T-helper 9 cell (primary cell): ENCODE measurements at places on chromosomes 1 and 21.

DNA sequence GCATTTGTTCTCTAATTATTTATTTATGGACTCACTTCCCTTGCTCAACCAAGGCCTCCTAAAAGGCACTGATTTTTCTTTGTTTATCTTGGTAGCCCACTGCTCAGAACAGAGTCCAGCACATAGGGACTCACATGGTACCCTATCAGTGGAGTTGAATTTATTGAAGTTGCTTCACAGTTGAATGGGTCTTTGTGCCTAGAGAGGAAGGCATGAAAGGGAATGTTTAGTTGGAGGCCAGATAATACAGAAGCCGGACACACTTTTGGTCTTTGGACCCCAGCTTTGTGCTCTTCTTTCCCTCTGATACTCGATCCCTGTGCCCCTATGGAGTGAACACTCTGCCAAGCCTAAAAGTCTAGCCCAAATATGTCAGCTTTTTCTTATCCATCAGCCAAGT lies 429.0 kb downstream of the PRDM2 start:
- no peak for DNase-seq

- no peak for DNase-seq
These were observed 12.4 kb downstream of the KCNQ4 start for GRCh38 chr1:40795811-40796586.

DNA sequence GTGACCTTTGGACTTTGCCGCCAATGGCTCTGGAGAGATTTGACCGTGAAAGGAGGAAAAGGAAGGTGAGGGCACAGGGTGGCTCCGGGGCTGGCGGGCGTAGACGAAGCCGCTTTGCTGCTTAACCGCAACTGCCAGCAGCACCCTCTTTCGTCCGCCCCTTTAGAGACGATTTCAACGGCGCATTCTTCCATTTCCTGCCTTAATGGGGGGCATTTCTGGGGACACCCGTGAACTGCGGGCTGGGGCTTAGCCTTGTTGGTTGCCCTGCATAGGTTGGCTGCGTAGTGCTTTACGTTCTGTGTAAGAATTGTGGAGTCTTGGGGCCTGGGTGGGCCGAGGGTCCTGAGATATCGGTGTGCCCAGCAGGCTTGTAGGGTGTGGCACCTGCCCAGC lies 6.7 kb upstream of the NPHP4 start:
- DNase-seq = no peak

- no peak for DNase-seq
These were observed 417.8 kb downstream of the MRPL39 start for GRCh38 chr21:25189497-25189896.

GRCh38 chr1:209435654-209436566 lies 147.6 kb upstream of the CAMK1G start:
- no peak for DNase-seq

DNA sequence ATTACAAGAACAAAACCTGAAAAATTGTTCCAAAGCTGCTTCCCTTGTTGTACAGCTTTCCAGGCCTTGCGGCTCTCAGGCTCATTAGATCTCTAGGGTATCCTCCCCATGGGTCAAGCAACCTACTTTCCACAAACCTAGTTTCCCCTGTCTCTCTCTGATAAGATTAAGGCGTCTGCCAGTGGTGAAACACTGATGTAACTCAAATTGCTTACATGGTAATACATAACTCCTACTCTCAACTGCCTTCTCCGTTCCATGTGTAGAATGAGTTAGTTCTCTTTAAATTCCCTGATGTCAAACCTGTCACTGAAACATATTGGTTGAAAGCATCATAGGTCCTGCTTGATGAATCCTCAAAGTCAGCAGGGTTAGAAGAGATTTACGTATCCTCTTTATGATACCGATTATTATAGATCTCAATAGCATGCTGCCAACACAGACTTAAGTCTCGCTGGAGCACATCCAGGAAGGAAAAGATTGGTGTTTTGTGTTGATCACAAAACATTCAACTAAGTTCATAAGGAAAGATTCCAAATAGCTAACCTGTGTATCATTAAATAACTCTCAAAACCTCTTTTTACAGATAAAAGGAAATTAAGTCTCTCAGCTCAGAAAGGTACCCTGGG lies 10.6 kb downstream of the PPP1R15B start:
- DNase-seq = no peak

DNA sequence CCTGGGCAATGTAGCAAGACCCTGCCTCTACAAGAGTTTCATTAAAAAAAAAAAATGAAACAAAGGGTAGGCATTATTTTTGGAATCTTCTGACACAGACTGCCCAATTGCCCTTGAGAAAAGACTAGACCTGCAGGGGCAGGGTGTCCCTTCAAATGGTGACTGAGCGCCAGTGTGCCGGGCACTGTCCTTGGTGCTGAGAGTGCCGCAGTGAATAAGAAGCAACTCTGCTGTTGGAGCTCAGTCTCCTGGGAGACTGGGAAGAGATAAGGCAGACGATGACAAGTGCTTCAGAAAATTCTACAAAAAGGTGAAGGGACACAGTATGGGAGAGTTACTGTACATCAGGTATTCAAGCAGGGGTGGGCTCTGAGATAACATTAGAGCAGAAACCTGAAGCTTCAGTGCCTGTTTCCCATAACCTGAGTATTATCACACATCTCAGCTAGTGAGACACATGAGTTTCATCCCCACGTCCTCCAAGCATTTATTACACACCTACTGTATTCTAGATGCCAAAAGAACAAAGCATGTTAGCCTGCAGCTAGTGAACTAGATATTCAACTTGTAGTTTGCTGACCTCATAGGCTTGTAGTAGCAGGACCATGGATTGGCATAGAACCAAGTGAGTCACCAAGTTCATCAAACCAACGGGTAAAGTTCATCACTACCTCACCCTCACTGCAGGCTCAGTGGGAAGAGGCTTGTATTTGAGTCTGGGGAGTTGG lies 18.4 kb upstream of the RPL11 start:
- no peak for DNase-seq

DNA sequence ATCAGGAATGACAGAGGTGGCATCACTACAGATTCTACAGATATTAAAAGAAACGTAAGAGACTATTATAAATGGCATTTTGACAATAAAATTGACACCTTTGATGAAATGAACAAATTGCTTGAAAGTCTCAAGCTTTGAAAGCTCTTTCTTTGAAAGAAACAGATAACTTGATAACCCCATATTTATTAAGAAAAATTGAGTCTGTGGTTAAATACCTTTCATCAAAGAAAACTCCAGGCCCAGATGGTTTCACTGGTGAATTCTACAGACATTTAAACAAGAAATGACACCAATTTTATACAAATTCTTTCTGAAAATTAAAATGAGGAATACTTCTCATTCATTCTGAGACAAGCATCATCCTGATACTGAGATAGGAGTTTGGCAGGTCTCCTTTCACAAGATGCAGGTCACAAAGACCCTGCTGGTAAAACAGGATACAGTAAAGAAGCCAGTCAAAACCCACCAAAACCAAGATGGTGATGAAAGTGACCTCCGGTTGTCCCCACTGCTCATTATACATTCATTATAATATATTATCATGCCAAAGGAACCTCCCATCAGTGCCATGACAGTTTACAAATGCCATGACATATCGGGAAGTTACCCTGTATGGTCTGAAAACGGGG lies 210.9 kb downstream of the AKT3 start:
- DNase-seq = no peak

DNA sequence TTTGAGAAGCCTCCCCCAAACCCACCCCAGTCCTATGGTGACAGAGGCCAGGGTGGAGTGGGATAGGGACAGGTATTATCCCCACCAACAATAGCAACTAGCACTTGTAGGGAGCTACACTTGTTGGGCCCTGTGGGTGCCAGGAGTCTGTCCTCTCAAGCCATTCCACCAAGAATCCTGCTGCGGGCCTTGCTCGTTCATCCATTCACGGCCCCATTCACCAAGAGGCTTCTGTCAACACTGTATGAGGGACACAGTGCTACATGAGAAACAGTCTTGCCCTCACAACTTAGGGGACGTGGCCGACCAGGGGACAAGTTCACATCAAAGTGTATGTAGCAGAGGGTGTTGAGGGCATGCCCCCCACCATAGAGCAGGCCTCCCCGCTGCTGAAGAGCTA lies 18.9 kb downstream of the SHISA4 start:
- no peak for DNase-seq

- DNase-seq = no peak
These were observed 95.0 kb downstream of the LAMC2 start for GRCh38 chr1:183281039-183281438.

DNA sequence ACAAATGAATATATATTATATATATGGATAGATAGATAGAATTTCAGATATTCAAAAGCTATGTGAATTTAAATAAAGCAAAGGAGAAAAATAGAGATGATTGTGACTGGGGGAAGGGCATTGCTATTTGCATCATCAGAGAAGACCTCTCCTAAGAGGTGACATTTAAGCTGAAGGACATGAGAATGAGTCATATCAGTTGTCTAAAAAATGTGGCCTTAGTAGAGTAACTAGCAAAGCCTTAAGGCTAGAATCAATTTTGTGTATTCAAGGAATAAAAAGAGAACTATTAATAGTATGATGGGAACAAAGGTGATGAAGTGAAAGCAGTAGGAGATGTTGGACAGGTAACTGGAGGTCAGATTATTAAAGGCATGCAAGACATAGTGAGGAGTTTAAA lies 34.8 kb upstream of the SLC35F3 start:
- DNase-seq = no peak

DNA sequence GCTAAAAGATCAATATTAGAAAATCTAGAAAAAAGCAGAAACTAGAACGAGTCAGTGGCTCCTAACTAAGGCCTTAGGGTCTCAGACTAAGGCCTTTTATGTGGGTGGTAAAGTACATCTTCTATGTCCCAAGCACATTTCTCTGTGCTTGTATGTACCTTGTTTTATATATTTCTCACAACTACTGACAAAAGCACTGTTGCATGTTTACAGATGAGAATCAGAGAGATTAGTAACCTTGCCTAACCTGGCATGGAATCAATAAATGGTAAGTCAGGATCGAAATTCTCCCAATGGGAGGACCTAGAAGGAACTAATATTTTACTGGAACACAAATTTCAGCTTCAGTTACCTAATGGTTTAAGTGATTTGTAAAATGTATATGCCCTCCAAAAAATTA lies 160.9 kb downstream of the FGGY start:
- no peak for DNase-seq

DNA sequence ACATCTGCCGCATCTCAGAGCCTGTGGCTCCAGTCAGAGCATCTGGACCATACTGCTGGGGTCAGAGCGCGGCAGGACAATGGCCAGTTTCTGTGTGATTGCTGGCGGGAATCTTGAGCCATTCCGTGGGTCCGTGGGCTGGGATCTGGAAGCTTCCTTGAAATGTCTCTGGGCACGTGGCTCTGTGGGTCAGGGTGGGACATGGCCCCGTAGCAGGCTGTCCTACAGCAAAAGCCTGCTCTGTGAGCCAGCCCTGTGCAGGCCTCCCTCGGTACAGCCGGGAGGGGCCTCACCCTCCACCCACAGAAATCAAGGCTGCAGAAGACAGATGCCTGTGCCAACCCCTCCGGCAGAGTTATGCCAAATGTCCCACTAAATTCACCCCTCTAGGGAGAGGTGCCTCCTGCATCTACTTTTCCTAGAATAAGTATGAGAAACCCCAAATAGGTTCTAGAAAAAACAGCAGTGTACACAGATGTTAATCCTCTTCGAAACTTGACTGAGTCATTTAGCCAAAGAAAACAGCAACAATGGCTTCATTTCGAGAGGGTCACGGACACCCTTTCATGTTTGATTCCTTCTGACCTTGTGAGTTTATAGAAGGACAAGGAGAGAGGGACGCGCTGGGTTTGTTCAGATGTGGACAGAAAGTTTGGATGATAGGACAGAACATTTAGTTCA lies 27.8 kb downstream of the COL18A1 start:
- DNase-seq = no peak

DNA sequence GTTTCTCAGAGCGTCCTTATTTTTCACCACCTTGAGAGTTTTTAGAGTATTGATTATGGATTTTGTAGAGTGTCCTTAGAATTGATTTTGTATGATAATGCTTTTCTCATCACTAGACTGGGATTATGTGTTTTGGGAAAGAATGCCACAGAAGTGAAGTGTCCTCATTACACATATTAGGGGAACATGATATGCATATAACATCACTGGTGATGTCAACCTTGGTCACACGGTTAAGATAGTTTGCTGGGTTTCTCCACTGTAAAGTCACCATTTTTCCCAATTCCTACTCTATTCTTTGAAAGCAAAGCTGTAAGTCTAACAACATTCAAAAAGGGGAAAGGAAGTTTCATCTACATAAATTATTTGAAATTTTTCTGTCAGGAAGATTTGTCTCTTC lies 39.6 kb upstream of the PALMD start:
- DNase-seq = no peak

GRCh38 chr1:79588719-79589118 lies 582.2 kb upstream of the ADGRL4 start:
- DNase-seq = no peak

DNA sequence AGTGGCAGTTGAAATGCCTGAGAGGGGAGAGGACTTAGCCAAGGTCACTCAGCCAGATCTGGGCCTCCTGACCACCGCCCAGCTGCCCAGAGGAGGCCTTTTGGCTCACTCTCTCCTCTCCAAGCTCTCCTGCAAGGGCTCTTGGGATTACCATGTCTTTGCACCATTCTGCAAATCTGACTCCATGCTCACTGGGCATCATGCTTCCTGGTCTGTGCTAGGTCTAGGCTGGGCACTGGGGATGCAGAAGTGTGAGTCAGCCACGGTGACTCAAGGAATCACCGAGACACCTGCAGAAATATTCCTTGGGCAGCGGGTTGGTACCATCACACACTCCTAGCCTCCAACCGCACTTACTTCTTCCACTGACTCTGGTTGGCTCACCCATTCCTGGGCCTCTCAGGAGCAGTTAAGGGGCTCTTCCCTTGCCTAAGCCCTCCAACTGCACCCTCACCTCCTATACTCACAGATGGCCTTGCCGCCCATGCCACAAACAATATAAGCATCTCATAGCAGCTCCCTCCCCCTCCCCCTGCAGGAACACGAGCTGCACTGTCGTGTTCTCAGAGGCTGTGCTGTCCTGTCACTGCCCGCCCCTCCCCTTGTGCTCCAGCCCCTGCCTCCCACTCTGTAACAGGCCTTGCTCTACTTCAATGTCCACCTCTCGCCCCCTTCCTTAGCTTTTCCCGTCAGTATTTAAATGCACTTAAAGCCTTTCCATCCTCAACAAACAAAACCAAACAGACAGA lies 34.8 kb downstream of the CDCP2 start:
- no peak for DNase-seq
